ENCODE measurements at places on chromosomes 12 and 14.

- DNase-seq, result no peak
Measured at GRCh38 chr14:34164162-34164864, 213.4 kb upstream of the EGLN3 start.

DNA sequence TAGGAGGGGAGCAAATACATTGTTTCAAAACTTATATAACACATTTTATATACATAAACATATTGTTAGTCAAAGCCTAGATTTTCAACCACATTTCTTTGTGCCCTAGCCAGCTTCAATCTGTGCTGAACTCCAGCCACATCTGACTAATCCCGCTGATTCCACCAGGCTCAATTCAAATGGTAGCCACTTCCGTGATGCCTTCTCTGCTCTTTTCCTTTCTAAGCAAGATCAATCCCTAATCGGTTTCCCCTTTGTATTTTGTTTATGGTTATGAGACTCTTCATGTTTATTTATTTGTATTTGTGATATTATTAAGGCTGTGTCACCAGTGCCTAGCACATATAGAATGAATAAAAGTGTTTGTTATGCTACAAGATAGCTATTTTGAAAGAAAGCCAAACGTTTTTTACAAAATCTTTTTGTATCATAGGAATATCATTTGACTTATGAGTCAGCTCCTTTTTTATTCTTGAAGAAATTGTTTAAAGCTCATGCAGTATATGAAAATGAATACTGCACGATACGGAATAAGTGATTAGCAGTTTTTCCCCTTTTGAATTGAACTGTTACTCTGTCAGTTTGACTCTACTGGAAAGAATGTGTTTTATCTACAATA lies 110.2 kb downstream of the PLEKHA5 start:
- DNase-seq, result peak; percentile 79

DNA sequence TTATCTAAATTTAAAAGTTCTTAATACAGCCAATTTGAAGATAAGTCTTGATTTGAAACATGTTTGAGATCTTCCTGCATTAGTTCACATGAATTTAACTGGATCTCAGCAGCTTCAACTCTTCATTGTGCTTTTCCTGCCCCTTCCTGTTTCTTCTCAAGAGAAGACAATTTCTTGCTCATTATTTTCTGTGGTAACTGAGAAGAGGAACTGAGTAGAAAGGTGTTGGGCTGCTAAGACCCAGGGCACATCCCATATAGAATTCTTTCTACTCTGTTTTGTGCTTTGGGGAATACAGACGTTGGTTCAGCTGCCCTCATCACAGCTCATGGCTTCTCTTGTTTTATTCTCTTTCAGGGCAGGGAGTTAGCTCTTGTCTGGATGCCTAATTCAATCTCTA lies 110.2 kb downstream of the SNAPC1 start:
- DNase-seq, result no peak

GRCh38 chr12:20150835-20151422 lies 217.4 kb upstream of the PDE3A start:
- DNase-seq, result no peak

DNA sequence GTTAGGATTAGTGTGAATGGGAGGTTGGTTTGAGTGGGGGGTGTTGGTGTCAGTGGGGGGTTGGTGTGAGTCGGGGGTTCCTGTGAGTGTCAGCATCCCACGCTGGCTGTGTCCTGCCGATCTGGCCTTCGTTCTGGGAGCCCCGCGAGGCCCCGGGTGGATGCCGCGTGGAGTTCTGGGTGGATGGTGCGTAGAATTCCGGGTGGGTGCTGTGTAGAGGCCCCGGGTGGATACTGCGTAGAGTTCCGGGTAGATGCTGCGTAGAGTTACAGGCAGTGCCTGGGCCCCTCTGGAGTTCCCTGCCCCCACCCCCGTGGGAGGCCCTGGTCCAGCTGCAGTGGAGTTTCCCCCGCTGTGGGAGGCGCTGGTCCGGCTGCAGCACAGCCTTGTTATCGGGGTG lies 8.7 kb downstream of the NOC4L start:
- DNase-seq, result no peak

- no peak for DNase-seq
Measured at GRCh38 chr14:92948647-92949046, 25.7 kb downstream of the CHGA start.

GRCh38 chr14:83883732-83884131 lies 1646.2 kb upstream of the FLRT2 start:
- no peak for DNase-seq

DNA sequence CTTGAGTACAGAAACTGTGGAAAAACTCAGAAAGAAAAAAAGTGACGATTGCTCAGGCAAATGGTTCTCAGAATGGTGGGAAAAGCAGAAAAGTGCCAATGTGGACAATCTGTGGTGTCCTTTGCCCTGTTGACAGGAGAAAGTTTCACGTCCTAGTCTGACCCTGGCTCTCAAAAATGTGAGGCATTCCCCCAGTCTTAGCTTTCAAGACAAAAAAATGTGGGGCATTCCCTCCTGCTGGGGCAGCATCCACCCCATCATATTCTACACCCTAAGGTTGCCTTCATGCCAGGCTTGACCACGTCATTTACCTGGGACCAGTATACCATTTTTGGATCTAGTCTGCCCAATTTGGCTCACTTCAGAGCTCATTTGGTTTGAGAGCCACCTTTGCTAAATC lies 20.7 kb upstream of the ANAPC7 start:
- peak; percentile 26 for DNase-seq

DNA sequence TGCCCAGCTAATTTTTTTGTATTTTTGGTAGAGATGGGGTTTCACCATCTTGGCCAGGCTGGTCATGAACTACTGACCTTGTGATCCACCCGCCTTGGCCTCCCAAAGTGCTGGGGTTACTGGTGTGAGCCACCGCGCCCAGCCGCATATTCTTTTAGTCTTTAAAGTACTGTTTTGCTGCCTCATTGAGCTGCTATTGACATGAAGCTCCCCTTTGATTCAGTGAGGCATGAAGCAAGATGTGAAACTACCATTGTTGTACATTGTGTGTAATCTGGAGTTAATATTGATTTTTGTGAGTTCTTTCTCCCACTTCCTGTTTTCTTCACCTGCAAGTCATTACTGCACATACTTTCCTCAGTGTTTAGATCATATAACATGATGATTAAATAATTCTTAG lies 80.8 kb downstream of the MNAT1 start:
- DNase-seq, result no peak

GRCh38 chr12:77601069-77601468 lies 229.6 kb upstream of the NAV3 start:
- DNase-seq, result no peak

DNA sequence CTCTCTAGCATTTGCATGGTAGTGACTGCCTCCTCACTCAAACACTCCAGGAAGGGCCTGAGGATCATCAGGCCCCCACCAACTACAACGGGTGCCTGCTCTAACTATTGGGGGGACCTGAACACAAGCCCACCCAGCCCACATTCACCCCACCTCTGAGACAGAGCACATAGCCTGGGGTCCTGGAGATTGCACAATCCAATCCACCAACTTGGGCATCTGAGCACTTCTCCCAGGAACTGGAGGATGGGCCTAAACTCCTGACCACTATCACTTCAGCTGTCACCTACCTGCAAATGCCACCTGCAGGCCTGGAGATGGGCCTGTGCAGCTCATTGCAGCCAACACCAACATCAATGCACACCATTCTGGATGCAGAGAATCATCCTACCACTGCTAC lies 66.6 kb downstream of the TMTC3 start:
- DNase-seq, result no peak

DNA sequence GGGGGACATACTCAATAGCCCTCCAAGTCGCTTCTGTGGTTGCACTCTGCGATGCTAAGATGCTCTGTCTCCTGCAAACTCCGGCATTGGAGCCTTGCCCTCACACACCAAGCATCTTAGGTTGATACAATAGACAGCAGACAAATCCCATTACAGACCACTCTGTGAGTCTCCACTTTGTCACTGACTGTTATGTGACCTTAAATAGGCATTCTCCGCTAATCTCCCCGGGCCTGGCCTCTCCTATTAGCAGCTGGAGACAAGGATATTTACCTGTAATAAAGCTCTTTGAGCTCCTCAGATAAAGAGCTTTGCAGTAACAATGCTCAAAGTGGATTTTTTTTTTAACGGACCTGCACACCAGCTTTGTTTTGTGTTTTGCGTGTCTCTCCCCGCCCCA lies 479.7 kb upstream of the TBX3 start:
- no peak for DNase-seq

DNA sequence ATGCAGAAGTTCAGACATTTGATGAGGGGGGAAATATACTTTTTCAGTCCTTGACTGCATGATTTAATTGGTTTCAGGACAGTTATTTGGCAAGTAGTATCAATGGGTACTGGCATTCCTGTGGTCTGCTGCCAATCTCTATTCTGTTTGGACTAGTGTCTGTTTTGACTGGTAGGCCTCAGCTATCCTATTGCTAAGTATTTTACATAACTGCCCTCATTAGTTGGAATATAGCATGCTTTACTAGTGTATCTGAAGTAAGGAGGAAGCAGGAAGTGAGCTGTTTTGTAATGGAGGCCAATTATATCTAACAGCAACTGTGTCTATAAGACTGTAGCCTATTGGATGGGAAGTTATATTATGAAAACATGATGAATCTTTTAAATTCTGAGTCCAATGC lies 104.3 kb downstream of the FLRT2 start:
- DNase-seq, result no peak

DNA sequence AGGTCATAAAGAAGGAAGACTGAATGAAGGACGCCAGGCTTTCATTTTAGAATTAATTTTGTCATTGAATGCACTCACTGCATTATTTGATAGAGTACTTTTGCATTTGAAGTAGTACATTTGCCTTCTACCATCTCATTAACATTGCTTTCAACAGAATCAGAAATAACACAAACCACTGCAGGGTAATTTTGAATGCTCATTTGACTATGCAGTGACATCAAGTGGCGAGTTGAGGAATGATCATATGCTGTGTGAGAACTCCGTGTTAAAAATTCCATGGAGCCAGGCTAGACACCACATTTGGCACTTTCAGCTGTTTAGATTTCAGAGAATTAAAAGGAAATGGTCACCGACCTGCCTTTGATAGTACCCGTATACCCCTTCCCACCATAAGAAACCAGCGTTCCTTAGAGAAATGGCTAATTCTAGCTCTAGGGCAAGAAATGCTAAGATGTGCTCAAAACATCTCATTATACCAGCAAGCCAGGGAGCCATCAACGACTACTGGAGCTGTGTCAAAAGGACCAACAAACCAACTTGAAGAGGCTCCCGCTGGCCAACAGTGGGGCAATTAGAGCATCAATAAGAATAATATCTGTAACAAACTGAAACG lies 16.5 kb downstream of the HEBP1 start:
- peak; percentile 80 for DNase-seq

DNA sequence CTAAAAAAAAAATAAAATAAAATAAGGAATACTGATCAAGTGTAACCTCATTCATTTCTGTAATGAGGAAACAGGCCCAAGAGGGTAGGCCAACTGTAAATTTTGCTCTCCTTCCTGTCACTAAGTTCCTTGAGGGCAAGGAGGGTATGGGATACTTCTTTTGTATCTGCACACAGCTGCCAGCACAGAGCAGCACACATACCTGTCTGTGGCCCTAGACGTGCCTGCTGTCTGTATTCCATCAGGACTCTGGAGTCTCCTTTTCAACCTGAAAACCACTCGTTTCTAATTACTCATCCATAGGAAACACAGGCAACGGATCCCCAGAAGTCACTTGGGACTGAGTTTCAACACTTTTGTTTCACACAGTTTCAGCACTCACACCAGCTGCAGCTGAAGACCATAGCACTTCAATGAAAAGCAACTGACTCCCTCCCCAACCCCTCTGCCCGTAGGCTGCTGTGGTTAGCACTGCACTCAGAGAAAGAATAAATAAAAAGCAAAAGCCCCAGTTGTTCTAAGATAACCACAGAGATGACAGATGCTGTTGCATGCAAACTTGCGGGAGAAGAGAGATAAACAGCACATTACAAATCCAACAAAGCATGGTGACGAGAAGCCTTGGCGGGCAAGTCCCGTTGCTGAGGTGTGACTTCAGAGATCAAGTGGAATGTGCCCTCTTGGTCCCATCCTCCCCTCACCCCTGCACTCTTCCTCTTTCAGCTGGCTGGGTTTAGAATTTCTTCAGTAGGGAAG lies 24.9 kb downstream of the CRACR2A start:
- peak; percentile 90 for DNase-seq

DNA sequence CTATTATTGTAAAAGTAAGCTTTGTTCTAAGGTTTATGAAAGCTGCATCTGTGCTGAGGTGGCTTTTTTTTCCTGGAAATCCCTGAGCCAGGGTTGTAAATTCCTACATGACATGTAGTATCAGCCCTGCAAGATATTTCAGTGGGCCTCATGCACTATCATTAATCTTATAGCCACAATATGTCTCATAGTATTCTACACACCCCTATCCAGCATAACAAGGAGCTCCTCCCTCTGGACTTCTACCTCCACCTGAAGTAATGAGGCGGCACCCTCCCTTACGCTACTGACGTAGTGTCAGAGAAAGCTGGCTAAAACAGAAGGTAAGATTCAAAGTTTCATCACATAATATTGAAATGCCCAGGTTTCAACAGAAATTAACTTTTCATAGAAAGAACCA lies 35.5 kb downstream of the SLC5A8 start:
- DNase-seq, result no peak

DNA sequence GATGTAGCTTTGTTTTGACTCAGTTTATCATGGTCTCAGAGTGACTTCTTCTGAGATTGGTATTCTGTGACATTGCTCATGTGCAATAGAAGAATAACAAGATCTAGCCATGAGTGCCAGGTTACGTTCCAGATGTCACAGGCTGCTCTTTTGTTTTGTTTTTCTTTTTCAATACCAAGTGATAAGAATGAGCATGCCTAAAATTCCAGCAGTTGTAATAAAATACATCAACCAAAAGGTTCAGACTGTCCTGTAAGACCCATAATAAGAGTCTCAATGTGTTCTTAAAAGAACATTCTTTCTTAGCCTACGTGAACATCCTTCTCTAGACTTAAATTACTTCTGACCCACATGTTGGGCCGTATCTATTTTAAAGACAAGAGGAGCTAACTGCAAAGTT lies 669.2 kb downstream of the DIO2 start:
- DNase-seq, result peak; percentile 83

GRCh38 chr14:56119201-56119981 lies 1.2 kb downstream of the PELI2 start:
- peak; percentile 39 for DNase-seq

DNA sequence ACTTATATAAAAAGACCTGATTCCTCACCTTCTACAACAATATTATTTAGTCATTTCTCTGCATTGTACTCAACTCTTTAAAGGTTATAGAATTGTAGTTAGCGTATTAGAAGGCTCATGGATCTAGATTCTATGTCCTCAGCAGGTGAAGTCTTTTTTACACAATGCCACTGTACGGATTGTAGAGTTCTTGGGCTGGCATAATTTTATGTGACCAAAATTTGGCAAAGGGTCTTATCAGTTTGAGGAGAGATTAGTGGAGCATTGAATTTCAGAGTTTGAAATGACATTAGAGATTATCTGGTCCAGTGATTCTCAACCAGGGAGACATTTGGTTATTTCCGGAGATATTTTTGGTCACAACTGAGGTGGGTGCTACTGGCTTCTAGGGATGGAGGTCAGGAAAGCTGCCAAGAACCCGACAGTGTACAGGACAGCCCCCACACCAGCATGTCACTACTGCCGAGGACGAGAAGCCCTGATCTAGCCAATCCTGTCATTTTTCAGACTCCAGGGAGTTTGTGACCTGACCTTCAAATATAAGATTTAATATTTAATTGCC lies 63.9 kb downstream of the BICD1 start:
- DNase-seq, result no peak

GRCh38 chr14:68822132-68822651 lies 29.3 kb upstream of the ZFP36L1 start:
- DNase-seq, result no peak

GRCh38 chr14:21215130-21215878 lies 53.9 kb downstream of the HNRNPC start:
- no peak for DNase-seq

GRCh38 chr14:66254038-66254437 lies 232.1 kb upstream of the CCDC196 start:
- no peak for DNase-seq
